ENCODE measurements at places on chromosomes 5 and 9.

DNA sequence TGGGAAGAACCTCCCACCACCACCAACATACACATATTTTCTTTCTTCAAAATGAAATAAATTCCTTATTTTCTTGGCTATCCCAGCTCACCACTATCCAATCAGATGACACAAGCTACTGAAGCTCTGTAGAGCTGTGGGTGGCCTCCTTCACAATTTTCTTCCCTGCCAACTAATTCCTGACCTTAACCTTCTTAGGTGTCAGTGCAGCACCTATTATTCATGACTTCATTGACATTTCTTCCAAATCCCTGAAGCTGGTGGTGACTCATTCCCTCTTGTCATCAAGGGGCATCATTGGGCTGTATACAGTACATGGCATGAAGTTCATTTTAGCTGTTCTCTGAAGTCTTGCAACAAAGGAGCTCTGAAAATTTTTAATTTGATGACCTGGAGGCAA, 42.0 kb upstream of the ADRA1B start:
- no peak for DNase-seq

GRCh38 chr5:92917044-92917443, 664.0 kb downstream of the NR2F1-AS1 start:
- DNase-seq: no peak

DNA sequence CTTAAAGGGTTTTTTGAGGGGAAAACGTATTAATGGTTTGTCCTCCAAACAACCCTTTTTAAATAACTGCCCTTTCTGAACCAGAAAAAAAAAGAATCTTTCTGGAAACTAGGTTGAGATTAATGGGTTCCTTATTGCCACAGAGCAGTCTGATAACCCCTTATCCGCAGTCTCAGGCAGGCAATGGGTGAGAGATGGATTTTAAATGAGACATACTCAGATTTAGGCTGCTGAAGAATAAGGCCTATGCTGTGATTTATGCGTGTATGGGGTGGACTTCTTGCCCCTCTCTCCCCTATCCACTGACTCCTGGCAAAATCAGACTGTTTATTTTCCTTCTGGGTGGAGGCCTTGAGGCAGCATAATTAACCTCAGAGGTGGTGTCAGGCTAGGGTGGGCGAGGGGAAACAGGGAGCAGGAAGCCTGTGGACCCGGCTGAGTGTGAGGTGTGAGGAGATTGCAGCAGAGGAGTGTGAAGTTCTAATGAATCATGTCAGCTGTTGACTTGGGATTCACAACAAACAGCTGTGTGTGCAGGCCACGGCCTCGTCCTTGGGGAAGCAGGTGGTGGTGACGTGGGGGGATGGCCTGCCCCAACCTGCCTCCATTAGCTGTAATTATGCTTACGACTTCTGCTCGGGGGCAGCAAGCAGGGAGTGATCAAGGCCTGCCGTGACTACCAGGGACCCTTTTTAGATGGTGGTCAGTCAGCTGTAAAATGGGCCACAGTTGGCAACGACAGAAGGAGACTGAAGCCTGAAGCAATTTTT, 196.4 kb downstream of the SEMA6A start:
- DNase-seq: no peak

GRCh38 chr9:131951905-131952304, 127.8 kb downstream of the MED27 start:
- peak; percentile 26 for DNase-seq

DNA sequence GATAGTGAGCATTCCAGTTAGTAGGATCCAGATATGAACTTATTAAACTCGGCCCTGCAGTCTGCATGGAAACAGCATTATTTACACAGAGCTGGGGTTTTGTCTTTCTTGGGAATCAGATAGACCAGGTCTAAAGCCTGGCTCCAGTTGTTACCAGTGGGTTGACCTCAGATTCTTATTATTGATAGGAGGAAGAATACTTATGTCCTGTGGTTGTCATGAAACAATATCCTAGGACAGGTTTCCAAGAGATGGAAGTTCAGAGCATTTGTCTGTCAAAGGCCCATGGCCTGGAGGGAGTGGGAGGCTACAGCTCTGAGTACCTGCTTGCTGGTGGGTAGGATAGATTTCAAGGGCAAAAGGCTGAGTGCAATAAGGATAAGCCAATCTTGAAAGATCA, 129.2 kb downstream of the BOD1 start:
- no peak for DNase-seq
